ENCODE measurements at places on chromosomes 2 and 18.

GRCh38 chr2:188367164-188367563, 75.5 kb downstream of the GULP1 start:
- DNase-seq = no peak

GRCh38 chr2:151841047-151841424, 12.8 kb upstream of the ARL5A start:
- DNase-seq = no peak

DNA sequence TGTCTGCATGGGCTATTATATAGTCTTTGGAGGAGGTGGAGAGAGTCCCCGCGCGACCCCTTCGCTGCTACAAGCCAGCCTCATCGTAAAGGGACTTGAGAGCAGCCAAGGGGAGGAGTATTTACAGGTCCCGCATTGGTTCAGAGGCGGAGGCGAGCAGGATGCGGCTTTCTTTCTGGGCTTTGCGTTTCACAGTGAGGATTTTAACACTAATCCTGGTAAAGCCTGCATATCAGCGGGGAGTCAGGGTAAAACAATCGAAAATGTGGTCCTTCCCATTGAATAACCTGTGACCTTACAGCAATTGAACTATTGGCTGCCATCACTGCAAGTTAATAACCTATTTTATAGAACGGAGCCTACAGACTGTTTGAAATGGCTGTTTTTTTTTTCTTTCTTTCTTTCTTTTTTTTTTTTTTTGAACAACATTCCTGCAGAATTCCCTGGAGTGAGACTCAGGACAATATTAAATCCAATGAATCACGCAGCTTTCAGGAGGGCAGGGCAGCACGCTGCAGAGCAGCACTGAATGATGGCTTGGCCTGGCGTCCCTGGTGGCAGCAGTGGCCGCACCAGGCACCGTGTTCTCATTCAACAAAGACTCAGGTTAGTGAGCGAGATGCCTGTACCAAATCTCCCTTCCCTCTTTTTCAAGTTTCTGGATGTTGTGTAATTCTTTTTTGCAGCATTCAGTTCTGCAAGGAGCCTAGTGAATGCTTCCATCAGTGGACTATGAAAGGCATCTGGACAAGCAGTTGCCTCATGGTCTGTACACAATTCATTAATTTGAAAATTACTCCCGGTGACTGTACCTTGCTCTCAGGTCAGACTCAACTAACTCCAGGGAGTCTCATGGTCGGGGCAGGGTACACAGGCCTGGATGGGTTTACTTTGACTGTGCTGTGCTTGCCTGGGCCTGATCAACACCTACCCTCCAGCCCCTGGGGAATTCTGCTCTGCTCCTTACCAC, 19.8 kb downstream of the SMIM21 start:
- DNase-seq = no peak

- no peak for DNase-seq
Observed at GRCh38 chr2:241399941-241400922, 44.1 kb downstream of the FARP2 start.

- no peak for DNase-seq
Observed at GRCh38 chr2:170651624-170652325, 63.4 kb upstream of the SP5 start.

DNA sequence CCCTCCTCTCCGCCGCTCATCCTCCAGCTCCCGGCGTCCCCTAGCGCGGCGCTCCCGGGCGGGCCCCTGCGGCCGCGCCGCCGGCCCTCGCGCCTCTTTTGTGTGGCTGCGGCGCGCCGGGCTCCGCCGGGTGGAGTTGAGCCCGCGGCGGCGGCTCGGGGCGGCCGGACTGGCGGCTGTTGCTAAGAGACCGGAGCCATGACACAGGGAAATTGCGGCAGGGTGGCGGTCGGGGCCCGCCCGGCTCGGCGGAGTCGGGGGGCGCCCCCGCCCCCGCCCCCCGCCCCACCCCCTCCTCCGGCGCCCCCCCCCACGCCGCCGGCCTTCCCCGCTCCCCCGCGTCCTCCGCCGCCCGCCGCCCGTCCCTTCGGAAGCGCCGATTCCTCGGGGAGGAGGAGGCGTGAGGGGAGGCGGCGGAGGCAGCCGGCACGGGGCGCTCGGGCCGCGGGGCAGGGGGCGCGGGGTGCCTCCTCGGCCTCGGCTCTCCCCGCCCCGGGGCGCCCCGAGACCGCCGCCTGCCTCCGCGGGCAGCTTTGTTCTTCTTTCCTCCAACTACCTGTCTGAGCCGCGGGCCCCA, at the start of gene TMEM200C:
TSS of gene TMEM200C (minus strand) at position 224 of the 577 bp plus-strand sequence. CDS start 3,459 bp downstream, outside the sequence.
- DNase-seq = no peak

DNA sequence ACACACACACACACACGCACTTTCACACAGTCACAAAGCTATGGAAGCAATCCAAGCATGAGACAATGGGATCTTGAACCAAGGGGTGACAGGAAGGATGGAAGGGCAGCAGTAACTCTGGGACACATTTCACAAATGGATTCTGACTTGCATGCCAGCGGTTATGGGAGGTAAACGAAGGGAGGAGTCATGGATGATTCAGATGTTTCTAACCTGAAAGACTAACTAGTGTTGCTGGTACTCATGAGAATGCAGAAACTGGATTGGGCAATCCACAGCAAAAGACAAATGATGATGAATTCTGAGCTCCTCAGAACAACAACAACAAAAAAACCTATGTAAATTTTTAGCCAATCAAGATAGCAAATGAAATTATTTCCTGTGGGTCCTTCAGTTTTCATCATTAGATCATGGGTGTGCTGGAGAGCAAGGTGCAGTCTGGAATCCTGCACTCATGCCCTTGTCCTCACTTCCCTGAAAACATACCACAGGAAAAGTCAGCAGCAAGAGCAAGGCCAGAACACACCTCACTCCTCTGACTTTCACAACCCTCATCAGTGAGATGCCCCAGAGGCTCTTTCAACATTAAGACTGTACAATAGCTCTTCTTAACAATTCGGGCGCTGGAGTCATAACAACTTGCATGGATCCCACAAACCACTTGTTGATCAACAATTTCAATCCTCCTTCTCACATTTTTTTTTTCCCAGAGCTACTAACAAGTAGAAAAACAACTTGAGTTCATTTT, 32.6 kb downstream of the ABCA12 start:
- DNase-seq = peak; percentile 40

GRCh38 chr2:217248312-217248935, 388.6 kb upstream of the TNP1 start:
- no peak for DNase-seq

- no peak for DNase-seq
Observed at GRCh38 chr2:220847006-220847405, 725.1 kb downstream of the EPHA4 start.

DNA sequence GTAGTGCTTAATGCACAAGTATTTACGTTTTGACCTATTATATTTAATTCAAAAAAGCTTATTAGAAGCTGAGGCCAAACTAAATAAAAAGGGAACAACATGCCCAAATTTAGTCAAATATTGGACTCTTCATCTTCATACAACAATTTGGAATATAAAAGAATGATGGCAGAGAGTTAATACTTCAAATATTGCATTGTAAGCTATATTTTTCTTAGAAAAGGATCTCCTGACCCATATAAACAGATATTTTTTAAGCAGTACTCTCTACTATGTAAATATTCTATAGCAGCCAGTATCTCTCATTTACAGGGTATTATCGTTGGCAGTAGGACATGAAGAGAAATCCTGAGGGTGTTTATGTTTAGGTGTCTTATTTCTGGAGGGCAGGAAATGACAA, 531.2 kb downstream of the NYAP2 start:
- no peak for DNase-seq

DNA sequence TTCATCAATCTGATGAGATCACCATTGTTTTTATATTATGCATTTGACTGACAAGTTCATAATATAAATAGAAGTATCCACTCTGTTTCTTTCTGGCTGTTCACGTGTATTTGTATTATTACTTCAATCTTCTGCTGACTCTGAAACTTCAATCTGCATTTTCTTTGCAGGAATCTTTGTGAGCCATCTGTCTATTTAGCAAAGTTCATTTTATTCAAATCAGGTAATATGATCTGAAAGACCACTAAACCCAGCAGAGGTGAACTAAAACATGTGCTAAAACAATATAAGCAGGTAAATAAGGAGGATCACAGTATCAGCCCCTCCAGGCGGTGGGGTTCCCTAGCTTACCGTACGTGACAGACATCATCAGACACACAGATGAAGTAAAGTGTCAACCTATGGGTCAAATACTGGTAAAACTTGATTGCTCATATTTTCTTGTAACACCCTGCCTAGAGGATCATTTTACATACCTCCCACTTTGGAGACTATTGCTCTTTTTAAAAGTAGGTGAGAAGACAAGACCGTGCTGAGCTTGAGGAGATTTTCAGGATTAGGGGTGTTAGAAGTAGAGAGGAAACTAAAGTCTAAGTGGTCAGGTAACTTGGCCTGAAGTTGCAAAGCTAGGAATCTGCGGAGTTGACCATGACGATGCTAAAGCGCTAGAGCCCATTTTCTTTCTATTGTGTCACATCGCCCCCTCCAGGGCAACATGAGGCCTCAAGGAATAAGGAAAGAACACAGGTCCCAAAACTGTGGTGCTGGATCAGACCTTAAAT, 9.0 kb downstream of the DTNB start:
- DNase-seq = no peak

- no peak for DNase-seq
Observed at GRCh38 chr2:128320906-128321771, 2.5 kb upstream of the HS6ST1 start.

- DNase-seq = no peak
Observed at GRCh38 chr2:224574423-224575084, 10.6 kb downstream of the CUL3 start.

- DNase-seq = no peak
Observed at GRCh38 chr2:70087702-70088597, 673 bp downstream of the PCBP1 start.

DNA sequence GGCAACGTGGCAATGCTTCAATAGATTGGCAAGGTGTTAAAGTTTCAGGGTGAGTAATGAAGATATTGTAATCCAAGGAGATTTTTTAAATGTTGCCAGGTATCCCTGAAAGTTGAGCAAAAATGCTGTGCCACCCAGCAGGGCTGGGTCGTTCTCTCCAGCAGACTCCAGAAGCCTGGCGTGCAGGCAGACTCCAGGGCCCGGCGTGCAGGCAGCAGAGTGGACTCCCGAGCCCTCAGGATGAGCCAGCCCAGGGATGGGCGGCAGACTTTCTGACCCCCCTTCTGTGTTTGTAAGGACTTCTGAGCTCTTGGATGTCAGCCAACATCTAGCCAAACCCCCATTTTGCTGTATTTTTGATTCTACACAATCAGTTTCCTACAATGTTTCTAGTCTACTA, 289.1 kb downstream of the ZNF516 start:
- DNase-seq = no peak

DNA sequence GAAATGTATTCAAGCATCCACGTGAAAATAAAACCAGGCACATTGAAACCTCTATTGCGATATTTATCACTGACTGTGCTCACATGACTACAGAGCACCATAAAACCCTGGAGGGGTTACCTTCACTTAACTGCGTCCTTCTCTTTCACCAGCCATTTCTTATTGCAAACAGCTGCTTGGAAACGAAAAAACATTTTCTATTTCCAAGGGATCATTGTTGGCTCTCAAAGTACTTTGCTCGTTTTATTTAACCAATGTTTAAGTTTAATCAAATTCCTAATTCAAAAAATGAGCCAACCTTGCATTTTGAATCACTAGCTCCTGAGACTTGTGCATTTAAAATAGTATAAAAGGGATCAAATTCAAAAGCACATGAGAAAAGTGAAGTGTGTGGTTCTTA, 134.4 kb downstream of the OSR1 start:
- DNase-seq = no peak

GRCh38 chr18:48609820-48610815, 71.3 kb downstream of the CTIF start:
- DNase-seq = no peak

DNA sequence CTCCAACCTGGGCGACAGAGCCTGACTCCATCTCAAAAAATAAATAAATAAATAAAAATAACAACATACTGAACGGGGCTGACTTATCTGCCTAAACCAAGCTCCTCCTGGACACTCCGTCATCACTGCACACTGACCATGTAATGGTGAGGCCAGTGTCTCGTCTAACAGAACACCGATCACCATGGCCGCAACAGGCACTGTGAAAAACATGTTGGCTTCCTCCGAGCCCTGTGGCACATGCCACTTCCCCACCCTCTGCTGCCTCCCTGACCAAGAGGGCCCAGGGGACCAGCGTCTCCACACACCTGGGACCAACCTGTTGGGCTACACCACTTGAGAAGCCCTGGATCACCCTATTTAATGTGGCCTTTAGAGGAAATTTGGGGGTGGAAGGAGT, 33.9 kb downstream of the ZNF516 start:
- no peak for DNase-seq

DNA sequence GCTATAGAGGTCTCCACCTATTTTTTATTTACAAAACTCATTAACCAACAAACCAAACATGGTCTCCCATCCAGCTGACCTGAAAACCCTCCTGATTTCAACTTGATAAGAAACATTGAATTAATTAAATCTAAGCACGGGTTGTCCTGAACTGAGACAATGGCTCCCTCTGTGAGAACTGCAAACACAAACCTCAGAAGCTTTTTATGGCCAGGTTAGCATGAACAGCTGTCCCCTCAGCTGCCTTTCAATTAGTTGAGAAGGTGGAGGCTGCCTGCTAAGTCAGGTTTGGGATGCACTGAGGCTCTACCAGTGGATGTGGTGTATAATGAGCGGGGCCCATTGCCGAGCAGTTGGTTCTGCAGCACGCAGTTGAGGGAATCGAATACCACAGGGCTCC, 258.5 kb upstream of the DDX18 start:
- no peak for DNase-seq

GRCh38 chr2:26020231-26020640, 13.6 kb upstream of the RAB10 start:
- no peak for DNase-seq

DNA sequence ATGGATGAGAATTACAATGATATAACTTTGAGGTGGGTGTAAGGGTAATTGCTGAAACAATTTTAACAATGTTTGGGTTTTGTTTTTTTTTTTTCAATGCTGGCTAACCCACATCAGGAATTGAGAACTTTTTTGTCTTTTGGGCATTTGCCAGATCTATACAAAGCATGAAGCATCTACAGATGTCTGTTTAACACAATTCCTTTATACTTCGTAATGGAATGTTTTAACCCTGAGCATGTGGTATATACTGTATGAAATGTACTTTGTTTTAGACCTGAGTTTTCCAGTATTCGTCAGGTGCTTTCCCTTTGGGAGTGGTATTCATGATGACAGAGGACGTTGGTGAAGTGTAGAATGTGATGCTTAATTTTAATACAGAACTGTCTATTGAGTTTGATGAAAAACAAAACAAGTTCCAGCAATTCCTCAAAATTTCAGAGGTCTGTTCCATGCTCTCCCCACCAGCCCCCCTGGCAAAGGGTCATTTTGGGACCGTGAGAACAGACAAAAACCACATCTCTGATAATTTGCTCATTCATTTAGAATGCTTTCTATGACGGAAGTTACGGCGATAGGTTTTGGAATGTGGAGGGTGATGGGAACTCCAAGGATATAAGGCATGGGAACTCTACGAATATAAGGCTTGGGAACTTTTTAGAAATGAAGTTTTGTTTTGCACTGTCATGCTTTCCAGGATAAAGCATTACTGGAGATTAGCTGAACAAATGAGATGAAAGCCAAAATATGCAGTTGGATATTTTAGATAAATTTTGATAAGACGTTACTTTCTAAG, 14.1 kb downstream of the LIMS1 start:
- DNase-seq = no peak
